NCI-H1092 (cell line): ENCODE measurements at places on chromosomes 11 and 22.

GRCh38 chr11:32830413-32830738, 649 bp downstream of the PRRG4 start:
- DNase-seq: no peak

- no peak for DNase-seq
Measured at GRCh38 chr11:44327730-44328129, 17.8 kb upstream of the ALX4 start.

DNA sequence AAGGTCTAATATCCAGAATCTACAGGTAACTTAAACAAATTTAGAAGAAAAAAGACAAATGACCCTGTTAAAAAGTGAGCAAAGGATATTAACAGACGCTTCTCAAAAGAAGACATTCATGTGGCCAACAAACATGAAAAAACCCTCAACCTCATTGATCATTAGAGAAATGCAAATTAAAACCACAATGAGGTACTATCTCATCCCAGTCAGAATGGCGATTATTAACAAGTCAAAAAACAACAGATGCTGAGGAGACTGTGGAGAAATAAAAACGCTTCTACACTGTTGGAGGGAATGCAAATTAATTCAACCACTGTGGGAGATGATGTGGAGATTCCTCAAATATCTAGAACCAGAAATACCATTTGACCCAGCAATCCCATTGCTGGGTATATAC, 67.2 kb downstream of the SLC17A6 start:
- DNase-seq: no peak

GRCh38 chr11:101817581-101817980, 97.2 kb upstream of the CEP126 start:
- DNase-seq: no peak

DNA sequence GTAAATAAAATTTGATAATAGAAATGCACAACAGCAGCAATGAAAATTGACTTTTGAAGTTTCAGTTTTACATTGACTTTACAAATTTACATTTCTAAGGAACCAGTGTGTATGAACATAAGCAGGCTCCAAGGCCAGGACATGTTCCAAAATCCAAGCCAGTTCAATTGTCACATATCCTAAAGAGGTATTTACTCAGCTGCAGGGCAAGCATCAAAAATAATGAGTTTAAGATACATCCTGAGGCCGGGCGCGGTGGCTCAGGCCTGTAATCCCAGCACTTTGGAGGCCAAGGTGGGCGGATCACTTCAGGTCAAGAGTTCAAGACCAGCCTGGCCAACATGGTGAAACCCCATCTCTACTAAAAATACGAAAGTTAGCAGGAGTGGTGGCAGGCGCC, 39.0 kb upstream of the AKIP1 start:
- peak; percentile 36 for DNase-seq

GRCh38 chr22:38835888-38836301, 7.9 kb downstream of the NPTXR start:
- DNase-seq: no peak

GRCh38 chr11:118605116-118605867, 2.1 kb upstream of the PHLDB1 start:
- no peak for DNase-seq

GRCh38 chr11:489610-490185, 17.3 kb downstream of the RNH1 start:
- DNase-seq: no peak

DNA sequence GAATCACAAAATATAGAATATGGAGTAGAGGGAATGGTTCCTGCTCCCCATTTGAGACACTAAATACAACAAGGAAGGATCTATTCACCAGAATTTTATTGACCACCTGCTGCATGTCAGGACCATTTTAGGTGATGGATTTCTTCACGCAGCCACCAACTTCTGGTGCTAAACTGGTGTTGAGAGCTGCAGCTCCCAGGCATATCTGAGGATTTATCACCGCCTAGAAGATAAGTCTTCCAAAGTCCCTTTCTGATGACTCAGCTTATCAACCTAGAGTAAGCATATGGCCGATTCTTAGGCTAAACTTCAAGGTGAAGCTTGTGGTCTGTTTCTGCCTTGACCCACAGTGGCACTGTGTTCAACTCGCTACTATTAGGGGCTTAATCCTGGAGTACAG, 6.7 kb downstream of the DDI1 start:
- no peak for DNase-seq

- no peak for DNase-seq
Measured at GRCh38 chr11:132050577-132051165, 680.3 kb downstream of the NTM start.

DNA sequence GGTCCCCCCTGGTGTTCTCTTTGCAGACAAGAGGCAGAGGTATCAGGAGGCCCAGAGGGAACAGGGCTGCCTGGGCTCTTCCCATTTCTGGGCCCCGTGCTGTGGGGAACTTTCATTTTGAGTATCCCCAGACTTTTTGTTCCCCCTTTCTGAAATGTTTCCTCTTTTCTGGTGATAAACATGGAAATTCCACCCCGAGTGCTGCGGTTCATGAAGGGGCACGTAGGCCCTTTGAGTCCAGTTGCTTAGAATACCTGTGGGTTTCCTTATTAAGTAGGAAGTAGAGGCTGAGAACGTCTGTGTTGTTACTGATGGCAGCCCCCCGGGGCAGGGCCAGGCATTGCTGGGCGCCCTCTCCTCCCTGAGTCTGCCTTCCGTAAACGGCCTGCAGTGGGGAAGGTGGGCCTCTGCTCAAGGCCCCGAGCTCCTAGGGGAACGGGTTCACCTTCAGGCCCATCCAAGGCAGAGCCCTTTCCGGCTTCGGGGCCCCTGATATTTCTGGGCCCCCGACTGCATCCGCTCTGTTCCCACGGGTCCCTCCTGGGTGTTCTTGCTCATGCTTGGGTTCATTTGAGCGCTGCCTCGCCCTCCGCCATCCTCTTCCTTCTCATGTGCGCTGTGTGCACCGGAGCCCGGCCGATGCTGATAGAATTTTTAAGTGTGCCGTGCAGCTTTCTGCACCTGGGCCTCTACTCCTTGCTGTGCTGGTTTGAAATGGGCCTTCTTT, 12.0 kb downstream of the TBC1D22A start:
- no peak for DNase-seq

DNA sequence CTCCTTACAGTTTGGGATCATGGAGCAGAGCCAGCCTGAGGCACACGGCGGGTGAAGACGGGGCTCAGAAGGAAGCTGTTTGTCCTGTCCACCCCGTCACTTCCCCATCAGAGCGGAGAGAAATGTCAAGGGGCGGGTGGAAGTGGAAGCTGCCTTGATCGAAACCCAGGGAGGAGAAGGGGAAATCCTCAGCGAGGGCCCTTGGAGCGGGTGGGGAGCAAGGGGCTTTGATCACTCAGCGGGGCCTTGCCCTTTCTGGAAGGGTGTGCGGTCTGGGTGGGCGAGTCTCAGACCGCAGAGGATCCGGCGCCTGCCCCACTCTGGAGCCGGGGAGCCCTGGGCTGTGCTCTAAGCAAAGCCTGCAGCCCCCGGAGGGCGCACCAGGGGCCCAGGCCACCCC, 320.4 kb downstream of the NTM start:
- no peak for DNase-seq

DNA sequence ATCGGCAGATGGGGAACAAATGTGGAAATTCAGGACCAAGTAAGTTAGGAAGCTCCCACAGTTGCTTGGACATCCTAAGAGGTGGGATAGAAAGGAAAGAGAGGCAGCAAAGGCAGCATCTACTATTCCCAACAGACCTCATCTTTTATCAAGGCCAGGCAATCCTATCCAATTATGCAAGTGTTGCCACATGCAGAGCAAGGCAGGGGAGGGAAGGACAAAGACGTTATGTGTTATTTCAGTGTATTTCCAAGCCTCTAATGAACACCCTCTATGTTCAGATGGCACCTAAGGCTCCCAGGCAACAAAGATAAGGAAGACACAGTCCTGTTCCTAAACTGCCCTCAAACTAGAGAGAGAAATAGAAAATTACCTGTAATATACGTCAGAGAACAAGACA, 9.2 kb downstream of the TIGD3 start:
- no peak for DNase-seq

DNA sequence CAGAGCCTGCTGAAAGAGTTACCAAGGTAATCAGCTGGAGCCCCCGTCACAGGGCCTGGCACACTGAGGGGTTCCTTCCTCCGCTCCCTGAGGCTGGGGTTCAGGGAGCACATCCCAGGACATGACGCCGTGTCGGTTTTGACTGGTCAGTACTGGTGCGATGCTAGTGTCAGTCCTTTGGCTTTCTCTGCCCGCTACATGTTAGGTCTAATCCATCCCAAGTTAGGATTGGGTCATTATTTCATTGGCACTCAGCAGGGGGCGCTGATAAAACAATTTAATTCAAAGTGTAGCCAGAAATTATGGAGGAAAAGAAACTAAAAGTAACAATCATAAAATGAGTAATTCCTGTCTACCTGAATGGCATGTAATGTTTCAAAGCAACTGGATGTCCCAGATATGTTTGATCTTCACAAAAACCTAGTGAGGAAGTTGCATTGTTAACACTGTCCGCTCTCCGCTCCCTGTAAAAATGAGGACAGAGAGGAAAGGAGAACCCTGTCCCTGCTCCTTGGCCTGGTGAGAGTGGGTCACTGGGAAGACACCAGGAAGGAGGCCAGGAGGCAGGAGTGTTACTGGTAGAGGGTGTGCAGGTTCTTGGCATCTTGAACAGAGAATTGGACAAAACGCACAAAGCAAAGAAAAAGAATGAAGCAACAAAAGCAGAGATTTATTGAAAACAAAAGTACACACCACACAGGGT, 27.1 kb downstream of the TSKU start:
- DNase-seq: peak; percentile 9

- DNase-seq: no peak
Measured at GRCh38 chr22:23384923-23385677, 195.0 kb downstream of the IGLL1 start.

GRCh38 chr11:77793972-77794371, 26.6 kb downstream of the RSF1 start:
- no peak for DNase-seq

- no peak for DNase-seq
Measured at GRCh38 chr22:32623943-32624342, 149.3 kb downstream of the FBXO7 start.

- DNase-seq: no peak
Measured at GRCh38 chr22:45584121-45584570, 81.5 kb downstream of the FBLN1 start.

DNA sequence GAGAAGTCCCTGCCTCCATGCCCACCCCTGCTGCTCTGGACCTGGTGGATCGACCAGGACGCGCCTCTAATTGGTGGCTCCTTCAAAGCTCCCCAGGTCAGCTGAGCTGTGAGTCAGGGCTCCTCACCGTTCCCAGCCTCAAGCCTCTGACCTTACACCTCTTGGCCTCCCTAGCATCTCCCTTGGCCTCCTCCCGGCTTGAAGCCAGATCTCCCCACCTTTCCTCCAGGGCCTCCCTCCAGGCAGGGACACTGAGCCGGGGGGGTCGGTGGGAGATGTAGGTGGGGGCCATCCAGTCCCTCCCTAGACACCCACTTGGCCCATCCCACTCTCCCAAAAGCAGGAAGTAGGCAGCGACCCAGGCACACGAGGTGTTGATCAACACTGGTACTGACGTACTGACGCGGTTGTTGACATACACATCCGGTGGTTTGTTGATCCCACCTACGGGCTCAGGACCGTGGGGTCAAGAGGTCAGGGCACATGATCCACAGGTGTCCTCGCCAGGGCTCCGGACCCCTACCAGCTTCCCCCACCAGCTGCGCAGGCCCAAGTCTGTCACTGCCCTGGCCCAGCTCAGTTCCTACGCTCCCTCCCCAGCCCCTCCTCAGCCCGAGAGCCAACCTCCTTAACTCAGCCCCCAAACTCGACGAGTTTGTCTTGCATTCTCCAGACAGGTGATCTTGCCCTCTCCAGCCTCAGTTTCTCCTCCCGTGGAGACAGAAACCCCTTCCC, 802 bp downstream of the ATG2A start:
- DNase-seq: no peak

GRCh38 chr11:12131943-12132789, 21.8 kb downstream of the MICAL2 start:
- DNase-seq: no peak

DNA sequence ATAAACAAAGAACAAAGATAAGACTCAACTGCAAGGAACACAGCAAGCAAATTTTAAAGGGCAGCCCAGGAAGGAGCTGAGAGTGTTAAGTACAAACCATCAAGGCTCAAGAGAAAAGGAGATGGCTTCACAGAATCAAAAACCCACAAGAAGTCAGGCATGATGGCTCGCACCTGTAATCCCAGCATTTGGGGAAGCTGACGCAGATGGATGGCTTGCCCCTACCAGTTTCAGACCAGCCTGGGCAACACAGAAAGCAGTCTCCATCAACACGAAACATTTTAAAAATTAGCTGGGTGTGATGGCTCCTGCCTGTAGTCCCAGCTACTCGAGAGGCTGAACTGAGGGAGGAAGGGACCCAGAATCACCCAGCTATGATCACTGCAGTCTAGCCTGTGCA, 32.6 kb downstream of the MAPK1 start:
- DNase-seq: no peak

- DNase-seq: no peak
Measured at GRCh38 chr11:62613291-62613778, 278 bp downstream of the ROM1 start.

- DNase-seq: no peak
Measured at GRCh38 chr22:31289344-31289743, 2.9 kb downstream of the PIK3IP1 start.

DNA sequence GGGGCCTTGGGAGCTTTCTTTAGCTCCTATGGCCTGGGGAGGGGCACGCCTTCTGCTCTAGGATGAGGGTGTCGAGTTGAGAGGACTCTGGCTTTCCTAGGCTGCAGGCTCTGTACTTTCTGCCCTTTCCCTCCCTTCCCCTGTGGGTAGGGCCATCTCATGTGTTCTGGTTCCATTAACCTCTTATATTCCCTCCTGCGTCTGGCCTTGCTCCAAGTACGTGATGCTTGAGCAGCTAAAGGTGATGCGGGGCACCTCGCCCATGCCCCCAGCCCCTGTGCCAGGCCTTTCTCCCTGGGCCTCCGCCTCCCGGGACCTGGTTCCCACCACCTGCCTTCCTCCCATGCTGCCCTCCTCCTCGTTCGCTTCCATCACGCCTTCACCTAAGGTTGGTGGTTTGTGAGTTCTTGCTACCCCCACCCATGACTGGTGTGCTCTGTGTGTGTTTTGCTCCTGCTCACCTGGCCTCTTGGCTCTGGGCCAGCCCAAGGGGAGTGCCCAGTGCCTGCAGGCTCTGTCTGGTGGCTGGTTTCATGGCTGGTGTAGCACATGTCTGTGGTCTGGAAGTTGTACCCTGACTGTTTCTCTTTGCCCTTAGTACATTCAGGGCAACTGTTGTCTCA, 34.1 kb downstream of the PHLDB1 start:
- peak; percentile 63 for DNase-seq

- no peak for DNase-seq
Measured at GRCh38 chr22:37182101-37182948, 5.7 kb downstream of the C1QTNF6 start.

DNA sequence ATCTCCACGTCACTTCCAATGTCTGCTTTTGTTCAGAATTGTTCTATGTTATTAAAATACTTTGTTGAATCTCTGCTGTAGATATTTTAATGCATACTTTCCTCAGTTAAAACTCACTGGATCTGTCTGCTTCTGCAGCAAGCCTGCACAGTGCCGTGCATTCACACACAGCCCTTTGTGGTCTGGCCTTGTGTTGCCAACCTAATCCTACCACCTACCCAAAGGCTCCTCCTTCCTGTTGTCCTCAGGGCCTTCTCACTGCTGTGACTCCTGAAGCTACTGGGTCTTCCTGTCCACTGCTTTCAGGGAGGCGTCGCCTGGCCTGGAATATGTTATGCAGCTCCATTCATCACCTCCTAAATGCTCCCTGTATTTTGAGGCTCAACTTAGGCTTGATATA, 67.0 kb downstream of the PPP6R3 start:
- no peak for DNase-seq
